ENCODE measurements at places on chromosomes 12 and 14. TPM values are rescaled to one million over a fixed set of nuclear protein-coding genes. Genes with fewer than 3 reads are reported as not detected.

Gene TMPRSS12
- total RNA-seq = not detected

Gene TMEM30B
- not detected for total RNA-seq

Gene HEATR5A
- total RNA-seq = 26.4 TPM

Gene FKBP3
- total RNA-seq = 30.8 TPM

Gene FIGNL2
- 0.24 TPM for total RNA-seq

Gene CIROP
- 0.83 TPM for total RNA-seq

Gene CMTM5
- total RNA-seq = not detected

Gene NUP107
- total RNA-seq = 22.5 TPM

Gene SRRM4
- total RNA-seq = not detected

Gene GDF3
- not detected for total RNA-seq

Gene B4GALNT1
- 0.29 TPM for total RNA-seq

Data from cardiac ventricle fibroblast (primary cell).